Left renal cortex interstitium (tissue), 4 donors: ENCODE measurements at places on chromosomes 6 and 20.

DNA sequence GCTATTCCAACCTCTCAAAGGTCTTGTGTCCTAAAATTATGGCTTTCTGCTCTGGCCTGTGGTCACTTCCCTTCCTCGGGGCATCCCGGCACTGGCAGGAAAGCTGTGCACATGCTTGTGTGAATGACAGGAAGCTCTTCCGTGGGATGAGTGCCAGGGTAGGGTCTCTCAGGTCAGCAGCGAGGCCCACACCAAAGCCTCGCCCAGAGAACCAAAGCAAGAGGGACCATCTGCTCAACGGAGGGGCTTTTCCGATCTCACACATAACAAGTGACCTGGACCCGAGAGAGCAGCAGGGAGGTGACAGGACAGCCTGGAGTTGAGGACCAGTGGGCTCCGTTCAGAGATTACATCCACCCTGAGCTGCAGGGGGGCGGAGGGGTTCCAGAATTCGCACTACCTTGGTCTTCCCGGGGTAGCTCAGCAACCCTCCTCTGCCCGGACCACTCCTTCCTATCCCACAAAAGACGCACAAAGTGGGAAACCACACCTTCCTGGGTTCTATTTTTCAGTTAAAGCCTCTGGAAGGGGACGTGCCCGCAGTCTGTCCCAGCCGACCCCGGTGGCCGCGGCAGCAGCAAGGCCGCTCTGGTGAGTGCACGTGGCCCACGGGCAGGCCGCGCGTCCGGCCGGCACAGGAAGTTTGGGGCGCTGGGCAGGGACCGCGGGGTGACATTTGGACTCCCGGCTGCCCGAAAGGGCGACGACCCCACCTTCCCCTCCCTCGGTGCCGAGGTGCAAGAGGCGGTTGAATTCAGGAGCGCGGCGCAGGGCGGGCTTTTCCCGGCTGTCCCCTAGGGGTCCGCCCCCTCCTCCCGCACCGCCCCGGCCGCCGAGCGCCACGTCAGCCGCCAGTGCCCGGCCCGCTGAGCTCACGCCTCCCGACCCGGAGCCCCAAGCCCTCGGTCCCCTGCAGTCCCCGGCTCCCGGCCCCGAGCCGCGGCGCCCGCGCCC, 988 bp downstream of the TXNDC5 start:
- no peak for DNase-seq

- no peak for DNase-seq
These were observed 58.2 kb downstream of the DCBLD1 start for GRCh38 chr6:117540670-117541069.

DNA sequence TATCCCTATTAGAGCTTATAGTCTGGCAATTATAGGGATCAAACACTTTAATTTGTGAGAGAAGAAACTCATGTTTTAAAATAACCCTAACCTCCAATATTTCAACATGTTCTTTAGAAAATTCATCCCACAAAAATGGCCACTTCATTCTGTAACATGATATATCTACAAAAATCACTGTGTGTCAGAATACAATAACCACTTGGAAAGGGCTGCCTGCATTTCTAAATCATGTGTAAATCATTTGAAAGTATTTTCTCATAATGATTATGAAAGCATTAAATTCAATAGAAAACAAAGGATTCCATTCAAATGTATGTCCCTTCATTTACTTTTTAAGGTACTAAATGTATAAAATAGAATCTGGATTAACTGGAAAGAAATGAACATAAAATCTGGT, 101.4 kb upstream of the NHSL1 start:
- DNase-seq: no peak

GRCh38 chr6:170156448-170157375, 134.2 kb downstream of the DLL1 start:
- DNase-seq: no peak

DNA sequence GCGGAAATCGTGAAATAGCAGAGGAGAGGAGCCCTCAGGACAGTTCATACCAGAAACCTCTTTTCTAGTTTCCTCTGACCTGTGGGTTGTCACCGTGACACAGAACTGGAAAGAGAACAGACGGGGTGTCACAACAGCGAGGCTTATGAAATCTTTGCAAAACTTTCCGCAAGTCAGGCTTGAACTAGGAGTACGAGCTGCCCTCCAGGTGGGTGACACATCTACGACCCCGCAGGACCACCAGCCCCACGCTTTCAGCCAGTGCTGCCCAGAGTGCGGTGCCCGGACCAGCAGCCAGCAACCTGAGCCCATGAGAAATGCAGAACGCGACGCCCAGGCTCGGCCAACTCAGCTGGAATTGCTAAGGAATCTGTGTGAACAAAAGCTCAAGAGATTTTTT, 30.8 kb downstream of the WRNIP1 start:
- DNase-seq: no peak

DNA sequence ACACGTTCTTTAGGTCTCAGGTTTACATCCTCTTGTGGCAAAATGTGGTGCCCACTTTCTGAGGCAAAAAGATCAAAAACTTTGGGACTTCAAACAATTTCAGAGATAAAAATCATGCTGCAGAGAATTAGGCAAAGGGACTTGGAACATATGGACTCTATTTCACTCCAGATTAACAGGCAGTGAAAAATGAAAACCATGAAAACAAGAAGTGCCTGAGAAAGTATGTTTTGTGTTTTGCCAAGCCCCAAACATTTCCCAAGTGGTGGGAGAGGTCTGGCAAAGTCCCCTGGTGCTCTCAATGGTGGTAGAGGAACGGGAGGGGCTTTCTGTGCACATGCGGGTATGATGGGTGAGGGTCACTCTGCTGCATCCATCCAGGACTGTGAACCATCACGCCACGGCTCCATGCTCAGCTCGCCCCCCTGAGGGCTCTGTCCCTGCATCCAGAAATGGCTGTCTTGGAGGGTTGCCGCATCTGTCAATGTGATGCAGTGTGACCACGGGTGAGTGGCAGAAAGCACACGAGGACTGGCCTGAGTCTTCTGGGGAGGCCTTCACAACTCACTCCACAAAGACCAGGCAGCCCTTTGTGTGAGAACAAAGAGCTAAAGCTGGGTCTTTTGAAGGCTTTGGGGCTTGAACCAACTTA, 43.2 kb upstream of the TBC1D7 start:
- no peak for DNase-seq
